Activated CD4-positive, alpha-beta T cell treated with anti-CD3 and anti-CD28 coated beads, Interleukin-2, amount 10 ng/mL, durations not matched to agents 7 days and 5 days (primary cell): ENCODE measurements at places on chromosomes 3 and 15. TPM values are rescaled to one million over a fixed set of nuclear protein-coding genes. Genes with fewer than 3 reads are reported as not detected.
A peak's percentile ranks its signal among the peaks of the same experiment; 100 is the strongest.

DNA sequence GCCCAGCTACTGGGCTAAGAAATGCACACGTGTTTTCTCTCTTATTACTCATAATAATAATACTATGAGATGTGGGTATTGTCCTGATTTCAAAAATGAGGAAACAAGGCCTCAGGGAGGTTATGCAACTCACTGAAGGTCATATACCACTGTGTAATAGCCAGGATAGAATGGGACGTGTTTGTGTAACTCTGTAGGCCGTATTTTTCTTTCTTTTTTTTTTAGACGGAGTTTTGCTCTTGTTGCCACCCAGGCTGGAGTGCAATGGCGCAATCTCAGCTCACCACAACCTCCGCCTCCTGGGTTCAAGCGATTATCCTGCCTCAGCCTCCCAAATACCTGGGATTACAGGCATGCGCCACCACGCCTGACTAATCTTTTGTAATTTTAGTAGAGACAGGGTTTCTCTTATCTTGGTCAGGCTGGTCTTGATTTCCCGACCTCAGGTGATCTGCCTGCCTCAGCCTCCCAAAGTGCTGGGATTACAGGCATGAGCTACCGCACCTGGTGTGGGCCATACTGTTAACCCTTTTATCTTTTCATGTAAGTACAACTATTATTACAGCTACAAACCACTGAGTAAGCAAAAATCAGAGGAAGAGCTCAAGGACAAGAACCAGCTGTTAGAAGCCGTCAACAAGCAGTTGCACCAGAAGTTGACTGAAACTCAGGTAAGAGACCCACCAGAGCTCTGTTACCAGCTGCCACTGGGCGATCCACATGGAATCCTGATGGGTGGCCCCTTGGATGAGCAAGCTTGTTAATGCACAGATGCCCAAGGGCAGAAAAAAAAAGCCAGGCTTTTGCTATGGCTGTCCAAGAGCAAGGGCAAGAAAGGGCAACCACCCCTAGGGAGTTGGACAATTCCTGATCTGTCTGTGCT, 6.7 kb downstream of the KNSTRN start:
- DNase-seq, result no peak

GRCh38 chr15:74235962-74236361, at the start of gene CCDC33:
TSS of gene CCDC33 (plus strand) at chr15:74236326. CDS start at chr15:74236720, 394 bp downstream.
- no peak for DNase-seq

DNA sequence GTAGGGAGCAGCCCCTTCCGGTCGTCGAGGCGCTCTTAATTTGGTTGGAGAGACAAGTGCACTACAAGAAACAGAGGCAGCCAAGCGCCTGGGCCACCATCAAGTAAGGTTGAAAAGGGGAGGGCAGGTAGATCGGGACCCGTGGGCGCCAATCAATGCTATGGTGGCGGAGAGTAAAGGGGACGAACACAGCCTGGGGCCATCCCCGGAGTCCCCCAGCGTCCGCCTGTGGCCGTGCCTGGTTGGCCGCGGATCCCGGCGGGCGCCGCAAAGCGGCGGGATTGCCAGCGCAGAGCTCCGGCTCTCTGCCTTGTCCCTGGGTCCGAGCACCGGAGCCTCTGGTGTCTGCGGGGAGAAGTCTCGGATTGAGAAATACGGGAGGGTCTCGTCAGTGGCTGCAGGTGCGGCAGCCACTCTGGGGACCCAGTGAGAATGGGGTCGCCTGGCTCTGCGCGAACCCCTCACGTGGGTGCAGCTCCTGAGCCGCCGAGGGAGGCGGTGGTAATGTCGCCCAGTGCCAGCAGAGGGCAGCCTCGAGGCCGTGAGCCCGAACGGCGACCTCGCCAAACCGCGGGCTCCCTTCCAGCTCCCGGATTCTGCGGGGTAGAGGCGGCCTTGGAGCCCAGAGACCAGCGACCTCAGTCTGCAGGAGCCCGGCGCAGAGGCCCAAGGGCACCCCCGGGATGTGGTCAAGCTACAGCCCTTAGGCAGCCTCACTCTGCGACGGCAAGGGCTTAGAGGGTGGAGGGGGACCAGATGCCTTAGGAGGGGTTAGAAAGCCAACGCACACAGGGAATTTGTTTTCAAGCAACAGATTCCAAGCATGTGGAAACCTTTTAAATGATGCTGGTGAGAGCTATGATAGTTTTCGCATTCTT, 10.8 kb downstream of the FOXL2 start:
- DNase-seq, result peak; percentile 57

DNA sequence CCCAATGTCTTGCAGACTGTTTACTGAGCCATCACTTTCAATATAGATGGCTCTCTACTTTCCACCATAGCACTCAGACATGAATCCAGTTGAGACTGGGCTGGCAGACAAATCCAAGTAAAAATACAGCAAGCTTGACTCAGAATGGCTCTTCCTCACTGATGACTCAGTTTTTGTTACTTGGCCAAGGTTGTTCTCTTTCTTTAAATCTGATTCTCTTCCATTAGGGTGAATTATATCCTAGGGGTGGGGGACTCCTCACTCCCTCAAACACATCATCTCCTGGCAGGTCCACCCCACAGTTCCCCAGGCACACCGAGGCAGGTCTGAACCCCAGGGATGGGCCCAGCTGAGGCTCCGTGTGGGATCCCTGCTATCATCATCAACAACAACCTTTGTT, 157.9 kb downstream of the MEX3B start:
- DNase-seq, result no peak

DNA sequence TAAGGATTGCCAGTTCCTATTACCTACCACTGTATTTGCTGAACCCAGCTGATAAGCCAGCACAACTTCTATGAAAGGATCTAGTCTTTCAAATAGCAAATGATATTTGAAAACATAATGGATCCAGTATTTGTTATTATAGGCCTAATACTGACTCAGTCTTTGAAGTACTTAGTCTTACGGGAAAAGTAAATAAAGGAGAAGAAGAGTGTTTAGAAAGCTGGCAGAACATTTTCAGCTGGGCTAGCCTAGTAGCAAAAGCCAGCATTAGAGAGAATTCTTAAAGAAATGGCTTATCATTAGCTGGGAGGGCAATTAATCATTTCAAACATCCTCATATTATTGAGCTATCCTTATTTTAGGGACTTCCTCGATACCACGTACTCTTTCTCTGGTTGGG, 101.4 kb upstream of the GOLIM4 start:
- DNase-seq, result no peak

DNA sequence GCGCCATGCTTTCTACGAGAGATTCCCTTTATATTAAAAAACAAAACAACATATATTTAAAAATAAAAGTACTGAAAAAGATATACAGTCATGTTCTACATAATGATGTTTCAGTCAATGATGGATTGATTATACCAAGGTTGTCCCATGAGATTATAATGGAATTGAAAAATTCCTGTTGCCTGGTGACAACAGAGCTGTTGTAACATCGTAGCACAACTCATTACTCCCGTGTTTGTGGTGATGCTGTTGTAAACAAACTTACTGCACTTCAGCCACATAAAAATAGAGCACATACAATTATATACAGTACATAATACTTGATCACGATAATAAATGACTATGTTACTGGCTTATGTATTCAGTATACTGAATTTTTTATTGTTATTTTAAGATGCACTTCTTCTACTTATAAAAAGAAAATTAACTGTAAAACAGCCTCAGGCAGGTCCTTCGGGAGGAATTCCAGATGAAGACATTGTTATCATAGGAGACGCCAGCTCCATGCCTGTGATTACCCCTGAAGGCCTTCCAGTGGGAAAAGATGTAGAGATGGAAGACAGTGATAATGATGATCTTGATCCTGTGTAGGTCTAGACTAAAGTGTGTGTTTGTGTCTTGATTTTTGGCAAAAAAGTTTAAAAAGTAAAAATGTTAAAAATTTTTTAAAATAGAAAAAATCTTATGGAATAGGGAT, 11.7 kb downstream of the CCR1 start:
- DNase-seq, result no peak

DNA sequence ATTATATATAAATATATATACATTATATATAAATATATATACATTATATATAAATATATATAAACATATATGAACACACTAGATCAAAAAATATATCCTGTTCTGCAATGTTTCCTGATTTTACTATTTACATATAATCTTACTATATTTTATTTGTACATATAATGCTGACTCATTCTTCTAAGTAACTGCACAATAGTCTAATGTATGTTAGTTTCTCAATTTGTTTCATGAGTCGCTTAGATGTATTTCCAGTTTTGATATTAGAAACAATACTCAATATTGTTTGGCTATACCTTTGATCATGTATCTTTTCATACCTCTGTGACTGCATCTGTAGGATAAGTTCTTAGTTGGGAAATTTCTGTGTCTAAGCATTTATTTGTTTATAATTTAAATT, 669.9 kb upstream of the CCDC54 start:
- no peak for DNase-seq

GRCh38 chr3:143010024-143010423, 8.7 kb downstream of the U2SURP start:
- DNase-seq, result no peak

- no peak for DNase-seq
Measured at GRCh38 chr3:12024959-12025570, 20.9 kb downstream of the SYN2 start.

GRCh38 chr3:100650651-100651619, 41.5 kb downstream of the ADGRG7 start:
- peak; percentile 43 for DNase-seq

DNA sequence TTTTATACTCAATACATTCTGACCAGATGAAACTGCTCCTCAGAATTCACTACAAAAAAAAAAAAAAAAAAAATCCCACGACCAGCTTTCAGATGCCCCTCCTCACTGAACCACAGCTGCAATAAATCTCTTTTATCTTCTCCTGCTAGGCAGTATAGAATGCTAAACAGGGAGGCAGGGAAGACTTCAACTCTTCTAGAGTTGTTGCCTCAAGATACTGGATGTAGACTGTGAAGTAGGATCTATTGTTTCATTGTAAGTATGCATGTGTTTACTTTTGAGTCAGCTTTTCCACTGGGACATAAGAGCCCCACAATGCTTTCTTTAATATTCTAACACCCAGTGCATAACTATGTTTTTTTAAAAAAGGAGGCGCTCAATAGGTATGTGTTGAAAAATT, 401.4 kb downstream of the TBL1XR1 start:
- DNase-seq, result no peak

SRP14 gene
- 150 TPM for total RNA-seq

PARP15 gene
- 40.9 TPM for total RNA-seq

DLL4 gene
- not detected for total RNA-seq
